ENCODE measurements at places on chromosomes 16 and 17.

GRCh38 chr17:10790491-10791401, 13.2 kb downstream of the TMEM238L start:
- no peak for DNase-seq

GRCh38 chr17:66054242-66054641, 137.7 kb downstream of the CEP112 start:
- DNase-seq: no peak

GRCh38 chr16:74480150-74481029, 59.1 kb upstream of the CLEC18B start:
- DNase-seq: no peak

DNA sequence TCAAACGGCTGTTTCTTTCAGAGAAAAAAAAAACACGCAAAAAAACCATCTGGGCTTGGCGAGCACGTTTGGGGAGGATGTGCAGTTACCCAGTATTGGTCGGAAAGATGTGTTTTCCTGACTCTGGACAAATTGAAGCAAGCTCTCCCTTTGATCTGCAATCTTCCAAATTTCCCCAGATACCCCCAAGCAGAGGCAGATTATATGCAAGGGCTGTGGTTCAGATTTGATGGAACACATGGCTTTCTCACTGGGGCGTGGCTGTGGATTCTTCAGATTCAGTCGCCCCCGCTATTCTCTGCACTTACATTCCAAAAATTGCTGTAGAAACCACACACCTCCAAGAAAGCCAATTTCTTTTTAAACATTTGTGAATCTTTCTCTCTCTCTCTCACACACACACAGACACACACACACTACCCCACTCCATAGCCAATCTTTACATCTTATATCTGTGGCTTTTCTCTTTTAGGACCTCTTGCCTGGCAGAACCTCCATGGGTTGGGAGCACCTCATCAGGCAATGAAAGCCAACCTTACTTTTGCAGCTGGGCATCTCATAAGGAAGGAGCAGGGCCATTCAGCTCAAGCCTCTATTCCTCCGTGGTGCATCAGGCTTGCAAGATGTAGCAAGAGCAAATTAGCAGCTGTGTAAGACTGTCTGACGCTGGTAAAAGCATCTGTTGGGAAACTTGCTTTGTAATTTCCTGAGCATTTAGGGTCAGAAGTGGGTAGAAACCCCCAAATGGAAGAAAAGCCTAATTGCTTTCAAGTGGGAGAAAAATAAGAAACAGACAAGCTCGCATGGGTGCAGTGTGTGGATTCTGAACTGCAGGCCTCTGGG, 103.9 kb upstream of the FAM20A start:
- no peak for DNase-seq

Data from GM23338 (cell line).